ENCODE measurements at places on chromosomes 2 and 18.

- DNase-seq = no peak
Measured at GRCh38 chr18:49628881-49629795, 67.3 kb downstream of the LIPG start.

DNA sequence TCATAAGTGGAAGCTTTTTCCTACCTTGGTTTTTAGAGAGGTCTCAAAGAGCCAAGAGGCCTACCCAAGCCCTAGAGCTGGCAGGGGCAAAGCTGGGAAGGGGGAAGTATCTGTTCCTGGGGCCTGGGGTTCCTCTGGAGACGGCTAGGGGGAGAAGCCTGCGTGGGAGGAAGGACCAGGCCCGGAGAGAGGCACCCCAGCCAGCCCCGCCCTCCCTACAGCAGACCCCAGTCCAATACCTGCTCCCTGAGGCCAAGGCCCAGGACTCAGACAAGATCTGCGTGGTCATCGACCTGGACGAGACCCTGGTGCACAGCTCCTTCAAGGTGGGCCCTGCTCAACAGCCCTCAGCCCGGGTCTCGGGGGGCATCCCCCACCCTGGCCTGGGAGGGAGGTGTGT is 2.2 kb downstream of the CTDSP1 start:
- DNase-seq = no peak

GRCh38 chr2:16302431-16303272 is 362.3 kb downstream of the MYCN start:
- no peak for DNase-seq

GRCh38 chr18:45626330-45627203 is 11.3 kb downstream of the SLC14A2 start:
- no peak for DNase-seq

DNA sequence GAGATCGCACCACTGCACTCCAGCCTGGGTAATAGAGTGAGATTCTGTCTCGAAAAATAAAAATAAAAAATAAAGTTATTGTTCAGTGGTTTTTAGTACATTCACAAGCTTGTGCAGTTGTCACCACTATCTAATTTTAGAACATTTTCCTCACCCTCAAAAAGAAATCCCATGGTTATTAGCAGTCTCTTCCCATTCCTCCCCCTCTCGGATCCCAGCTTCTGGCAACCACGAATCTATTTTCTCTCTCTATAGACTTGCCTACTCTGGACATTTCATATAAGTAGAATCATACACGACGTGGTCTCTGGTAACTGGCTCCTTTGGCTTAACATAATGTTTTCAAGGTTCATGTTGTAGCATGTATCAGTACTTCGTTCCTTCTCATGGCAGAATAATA is 38.6 kb downstream of the CABLES1 start:
- no peak for DNase-seq
